Cerebellar nuclear complex (tissue), 1 donor: ENCODE measurements at places on chromosomes 6 and 20.

- no peak for DNase-seq
Measured at GRCh38 chr6:38973178-38974057, 75.2 kb upstream of the GLP1R start.

GRCh38 chr6:117986396-117986795 is 79.3 kb downstream of the SLC35F1 start:
- no peak for DNase-seq

GRCh38 chr6:21137700-21138335 is 455.7 kb upstream of the SOX4 start:
- no peak for DNase-seq

- no peak for DNase-seq
Measured at GRCh38 chr6:135085700-135086413, 31.2 kb upstream of the HBS1L start.
